ENCODE measurements at places on chromosomes 3 and 15.

GRCh38 chr3:47961815-47962606 lies 54.2 kb downstream of the MAP4 start:
- DNase-seq = no peak

DNA sequence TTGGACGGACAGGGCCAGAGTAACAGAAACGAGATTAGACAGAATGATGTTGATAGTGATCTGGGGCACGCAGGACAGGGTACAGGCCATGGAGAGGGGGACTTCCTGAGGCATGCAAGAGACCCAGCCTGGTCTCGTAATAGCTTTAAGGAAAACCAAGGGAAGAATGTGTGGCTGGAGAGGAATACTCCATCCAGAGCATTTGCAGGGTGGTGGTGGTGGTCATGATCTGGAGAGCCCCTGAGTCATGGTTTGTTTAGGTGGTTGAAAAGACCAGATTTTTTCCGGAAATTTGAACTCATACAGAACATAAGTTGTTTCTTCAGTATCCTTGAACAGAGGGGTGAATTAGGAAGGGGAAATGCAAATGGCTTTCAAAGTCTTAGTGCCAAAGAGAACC lies 138.5 kb downstream of the DUT start:
- DNase-seq = no peak

DNA sequence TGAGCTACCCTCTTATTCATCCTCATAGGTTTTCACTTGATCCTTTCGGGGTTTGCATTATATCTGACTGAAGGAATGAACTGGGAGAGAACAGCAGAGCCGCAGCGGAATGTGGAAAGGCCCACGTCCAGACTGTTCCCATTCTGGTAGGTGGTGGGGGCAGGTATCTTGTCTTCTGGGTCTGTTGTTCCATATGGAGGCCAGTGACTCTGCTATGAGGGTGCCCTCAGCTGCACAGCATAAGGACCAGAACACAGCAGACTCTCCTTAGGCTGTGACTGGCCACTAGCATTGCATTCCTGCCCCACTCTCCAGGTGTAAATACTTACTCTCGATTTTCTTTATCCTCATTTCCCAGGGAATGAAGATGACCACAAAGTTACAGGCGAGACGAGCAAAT lies 12.1 kb downstream of the TMC3 start:
- DNase-seq = no peak

DNA sequence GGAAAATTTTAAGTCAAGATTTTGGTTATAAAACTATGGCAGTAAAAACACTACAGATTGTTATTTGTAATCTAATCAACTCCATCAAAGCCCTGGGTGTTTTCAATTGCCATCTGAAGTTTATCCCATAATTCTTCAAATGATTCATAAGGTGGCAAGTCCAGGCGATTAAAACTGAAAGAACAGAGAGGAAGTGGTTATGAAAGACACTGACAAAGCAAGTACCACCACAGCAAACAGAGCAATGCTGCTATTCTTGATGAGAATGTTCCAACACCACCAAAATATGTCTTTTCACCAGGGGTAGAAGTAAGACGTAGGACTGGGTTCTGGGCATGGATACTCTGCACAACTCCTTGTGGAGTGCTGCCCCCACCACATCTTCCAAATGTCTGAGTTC lies 86.9 kb upstream of the PRTG start:
- DNase-seq = no peak

GRCh38 chr3:143063018-143063417 lies 56.6 kb upstream of the CHST2 start:
- DNase-seq = no peak

DNA sequence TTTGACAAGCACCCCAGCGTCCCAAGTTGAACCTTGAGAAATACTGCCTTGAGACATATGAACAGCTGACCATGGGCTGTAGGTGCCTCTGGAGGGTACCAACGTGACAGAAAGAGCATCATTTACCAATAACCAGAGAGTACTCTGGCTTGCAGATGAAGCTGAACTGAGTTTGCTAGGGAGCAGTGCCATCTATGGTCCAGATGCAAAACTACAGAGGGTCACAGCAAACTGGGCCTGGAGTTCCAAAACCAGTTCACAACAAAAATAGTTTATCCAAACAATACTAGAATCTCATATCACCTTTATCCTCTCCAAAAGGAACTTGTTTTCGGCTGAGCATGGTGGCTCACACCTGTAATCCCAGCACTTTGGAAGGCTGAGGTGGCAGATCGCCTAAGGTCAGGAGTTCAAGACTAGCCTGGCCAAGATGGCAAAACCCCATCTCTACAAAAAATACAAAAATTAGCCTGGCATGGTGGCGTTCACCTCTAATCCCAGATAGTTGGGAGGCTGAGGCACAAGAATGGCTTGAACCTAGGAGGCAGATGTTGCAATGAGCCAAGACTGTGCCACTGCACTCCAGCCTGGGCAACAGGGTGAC lies 69.3 kb downstream of the CHAC1 start:
- peak; percentile 9 for DNase-seq

GRCh38 chr3:187610981-187611511 lies 59.1 kb downstream of the SST start:
- no peak for DNase-seq

DNA sequence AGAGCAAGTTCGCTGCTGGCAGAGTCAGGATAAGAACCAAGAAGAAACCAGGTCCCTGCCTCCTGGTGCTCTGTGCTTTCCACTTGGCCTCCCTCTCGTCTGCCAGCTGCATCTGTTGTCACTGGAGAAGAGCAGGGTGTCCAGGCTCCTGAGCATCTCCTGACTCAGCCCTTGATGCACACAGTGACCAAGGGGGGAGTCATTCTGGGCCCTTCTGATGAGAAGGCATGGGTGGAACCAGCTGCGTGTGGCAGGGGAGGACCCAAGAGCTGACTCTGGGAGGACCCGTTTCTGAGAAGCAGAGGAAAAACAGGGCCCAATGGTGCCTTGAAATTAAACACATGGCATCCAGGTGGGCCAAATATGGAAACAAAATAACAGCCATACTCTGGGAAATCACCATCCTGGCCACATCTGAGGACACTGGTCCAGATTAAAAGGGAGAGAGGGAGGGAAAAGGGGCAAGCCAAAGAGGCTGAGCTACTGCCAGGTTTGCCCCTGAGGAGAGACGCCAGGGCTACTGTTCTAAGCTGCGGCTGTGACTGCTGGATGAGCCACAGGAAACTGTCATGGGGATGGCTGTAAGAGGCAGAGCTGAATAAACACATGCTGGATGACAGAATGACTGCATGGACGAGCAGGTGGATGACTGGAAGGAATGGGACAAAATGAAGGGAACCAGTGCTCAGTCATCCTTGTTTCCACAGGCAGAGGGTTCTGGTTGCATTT lies 58.1 kb upstream of the CA12 start:
- DNase-seq = no peak

GRCh38 chr3:190694335-190695001 lies 168.0 kb downstream of the GMNC start:
- no peak for DNase-seq

DNA sequence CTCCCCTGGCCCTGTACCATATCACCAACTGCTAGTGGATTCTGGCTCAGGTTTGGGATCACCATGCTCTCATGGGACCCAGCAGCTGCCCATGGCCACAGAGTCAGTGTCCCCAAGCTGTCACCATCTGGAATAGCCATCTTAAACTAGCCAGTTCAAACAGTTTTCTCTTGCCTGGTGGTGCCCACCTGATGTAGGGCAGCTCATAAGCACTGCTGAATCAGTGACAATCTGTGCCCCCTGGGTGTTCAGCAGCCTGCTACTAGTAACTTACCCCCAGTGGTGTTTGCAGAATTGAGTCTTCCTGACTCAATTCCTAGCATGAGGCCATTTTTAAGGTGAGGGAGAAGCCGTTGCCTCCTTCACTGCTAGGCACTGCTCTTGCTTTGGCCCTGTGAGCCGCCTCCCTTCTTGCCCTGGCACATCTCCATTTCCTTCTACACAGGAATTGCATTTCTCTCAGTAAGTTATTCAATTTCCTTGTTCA lies 7.9 kb downstream of the RPSA start:
- no peak for DNase-seq

- DNase-seq = no peak
Observed at GRCh38 chr15:38685686-38686339, 121.2 kb upstream of the RASGRP1 start.

DNA sequence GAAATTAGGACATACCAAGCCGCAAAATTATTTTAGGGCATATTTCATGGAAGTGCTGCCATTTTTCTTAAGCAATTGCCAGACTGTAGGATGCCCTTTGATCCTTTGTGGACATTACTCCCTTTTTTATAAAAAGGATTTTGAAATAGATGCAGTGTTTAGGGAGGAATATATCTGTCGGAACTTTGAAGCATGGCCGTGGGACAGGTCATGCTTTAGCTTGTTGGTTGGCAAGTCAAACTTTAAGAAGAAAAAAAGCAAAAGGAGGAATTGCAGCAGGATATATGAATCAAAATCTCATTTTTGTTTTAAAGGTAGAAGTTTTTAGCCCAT lies 122.1 kb downstream of the MCTP2 start:
- no peak for DNase-seq

GRCh38 chr15:84600331-84600686 lies 500 bp upstream of the ZSCAN2 start:
- DNase-seq = peak; percentile 50

GRCh38 chr15:58015565-58015964 lies 49.9 kb downstream of the ALDH1A2 start:
- DNase-seq = no peak

GRCh38 chr3:127745656-127746399 lies 73.1 kb downstream of the ABTB1 start:
- DNase-seq = no peak

DNA sequence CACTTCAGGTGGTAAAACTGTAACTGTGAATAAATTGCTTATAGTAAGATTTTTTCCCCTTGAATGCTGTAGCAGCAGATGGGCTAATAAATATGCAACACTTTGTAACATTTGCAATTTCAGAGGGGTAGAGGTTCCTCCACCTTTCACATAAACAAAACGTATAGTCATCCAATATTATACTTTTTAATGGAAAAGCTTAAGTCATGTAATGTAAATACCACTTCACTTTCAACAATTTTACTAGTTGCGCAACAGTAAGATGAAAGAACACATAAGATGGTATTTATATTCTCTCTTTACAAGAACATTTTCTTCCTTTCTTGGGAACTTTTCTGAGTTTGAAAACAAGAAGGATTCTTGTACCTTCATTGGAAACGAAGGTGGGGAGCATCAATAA lies 56.6 kb upstream of the FAM3D start:
- DNase-seq = no peak

- DNase-seq = no peak
Observed at GRCh38 chr15:92687195-92687602, 31.6 kb upstream of the FAM174B start.

DNA sequence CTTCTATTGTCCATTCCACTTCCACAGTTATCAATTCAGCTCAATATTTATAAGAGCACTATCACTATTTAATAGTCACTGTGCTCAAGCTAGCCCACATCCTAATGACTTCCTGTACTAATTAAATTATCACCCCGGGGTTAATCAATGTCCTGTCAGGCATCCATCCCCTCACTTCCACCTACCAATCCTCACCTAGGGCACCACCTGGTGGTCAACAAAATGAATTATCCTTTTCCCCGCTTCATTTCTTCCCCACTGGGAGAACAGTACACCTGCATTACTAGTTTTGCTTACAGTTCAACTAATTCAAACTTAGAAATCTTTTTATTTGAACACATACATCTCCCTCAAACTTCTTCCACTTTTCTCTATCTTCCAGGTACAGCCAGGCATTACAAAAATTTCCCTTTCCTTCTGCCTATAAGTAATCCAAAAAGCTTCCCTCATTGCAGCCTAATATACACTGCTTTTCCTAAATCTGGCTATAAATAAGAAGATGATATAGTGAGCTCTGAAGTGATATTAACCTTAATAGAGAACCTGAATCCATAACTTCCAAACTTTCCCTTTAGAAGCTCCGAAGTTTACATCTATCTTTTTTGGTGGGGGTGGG lies 68.5 kb downstream of the TMCC1 start:
- no peak for DNase-seq

DNA sequence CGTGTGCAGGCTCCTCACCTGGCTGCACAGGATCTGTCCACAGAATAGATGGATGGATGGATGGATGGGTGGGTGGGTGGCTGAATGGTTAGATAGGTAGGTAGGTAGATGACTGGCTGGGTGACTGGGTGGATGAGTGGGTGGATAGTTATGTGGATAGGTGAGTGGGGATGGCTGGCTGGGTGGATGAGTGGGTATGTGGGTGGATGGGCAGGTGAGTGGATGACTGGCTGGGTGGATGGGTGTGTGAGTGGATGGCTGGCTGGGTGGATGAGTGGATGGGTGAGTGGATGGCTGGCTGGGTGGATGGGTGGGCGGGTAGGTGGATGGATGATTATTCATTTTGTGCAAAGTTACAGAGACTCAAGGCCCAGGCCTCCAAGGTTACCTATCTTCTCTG lies 172.9 kb upstream of the CTDSPL start:
- DNase-seq = no peak

- DNase-seq = no peak
Observed at GRCh38 chr3:191030491-191030890, 168.0 kb upstream of the GMNC start.
